ENCODE measurements at places on chromosomes 3 and 15. TPM values are rescaled to one million over a fixed set of nuclear protein-coding genes. Genes with fewer than 3 reads are reported as not detected.

The MASP1 gene
- 0.13 TPM for total RNA-seq

The SYNPR gene
- not detected for total RNA-seq

The SELENOT gene
- total RNA-seq, result 170 TPM

The SQOR gene
- 68.1 TPM for total RNA-seq

The SLC12A6 gene
- total RNA-seq, result 17.0 TPM

The FBXW12 gene
- total RNA-seq, result not detected

The GOLGA8J gene
- total RNA-seq, result not detected

The ITIH1 gene
- total RNA-seq, result not detected

The ZNF35 gene
- 12.9 TPM for total RNA-seq

The PAK6 gene
- 0.20 TPM for total RNA-seq

The RAD51 gene
- total RNA-seq, result 12.3 TPM

The NPHP3 gene
- total RNA-seq, result 14.5 TPM

The MB21D2 gene
- 30.3 TPM for total RNA-seq

The ADAMTS7 gene
- total RNA-seq, result 15.2 TPM

The FILIP1L gene
- 39.2 TPM for total RNA-seq

The ARNT2 gene
- not detected for total RNA-seq

The GRM7 gene
- total RNA-seq, result not detected

The CLRN1 gene
- not detected for total RNA-seq

The UBXN7 gene
- 5.9 TPM for total RNA-seq

The KIF15 gene
- total RNA-seq, result 13.8 TPM

The NR2E3 gene
- total RNA-seq, result not detected
